Hematopoietic multipotent progenitor cell treated with erythropoietin and hydrocortisone succinate and interleukin-3 and kit ligand, for 4 days (in vitro differentiated cells): ENCODE measurements at places on chromosomes 2 and 18.

DNA sequence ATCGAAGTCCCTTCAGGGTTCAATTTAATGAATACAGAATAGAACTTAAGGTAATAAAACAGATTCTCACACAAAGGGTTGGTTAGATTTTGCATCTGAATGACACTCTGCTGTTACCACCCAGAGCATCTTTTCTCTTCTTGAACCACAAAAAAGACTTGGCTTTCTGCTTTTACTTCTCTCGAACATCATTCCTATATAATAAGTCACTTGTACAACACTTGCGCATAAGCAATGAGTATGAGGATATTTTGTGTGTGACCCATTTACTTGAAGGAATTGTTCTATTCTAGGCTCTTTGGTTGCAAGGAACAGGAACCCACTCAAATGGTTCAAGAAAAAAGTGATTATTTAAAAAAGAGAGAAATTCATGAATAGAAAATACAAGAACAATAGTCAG is 126.2 kb downstream of the NUP35 start:
- no peak for DNase-seq

GRCh38 chr2:199589306-199589705 is 131.6 kb upstream of the SATB2 start:
- DNase-seq = no peak

DNA sequence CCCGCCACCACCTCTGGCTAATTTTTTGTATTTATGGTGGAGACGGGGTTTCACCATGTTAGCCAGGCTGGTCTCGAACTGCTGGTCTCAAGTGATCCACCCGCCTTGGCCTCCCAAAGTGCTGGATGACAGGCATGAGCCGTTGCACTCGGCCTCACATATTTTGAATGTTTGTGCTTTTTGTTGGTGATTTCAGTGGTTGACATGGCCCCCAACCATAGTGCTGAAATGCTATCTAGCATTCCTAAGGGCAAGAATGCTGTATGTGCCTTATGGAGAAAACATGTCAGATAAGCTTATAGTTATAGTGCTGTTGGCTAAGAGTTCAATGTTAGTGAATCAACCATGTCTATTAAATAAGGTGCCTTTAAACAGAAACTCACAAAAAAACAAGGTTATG is 8.9 kb downstream of the ZAP70 start:
- DNase-seq = no peak

- no peak for DNase-seq
These were observed 87.3 kb upstream of the PPP1CB start for GRCh38 chr2:28664120-28664842.

DNA sequence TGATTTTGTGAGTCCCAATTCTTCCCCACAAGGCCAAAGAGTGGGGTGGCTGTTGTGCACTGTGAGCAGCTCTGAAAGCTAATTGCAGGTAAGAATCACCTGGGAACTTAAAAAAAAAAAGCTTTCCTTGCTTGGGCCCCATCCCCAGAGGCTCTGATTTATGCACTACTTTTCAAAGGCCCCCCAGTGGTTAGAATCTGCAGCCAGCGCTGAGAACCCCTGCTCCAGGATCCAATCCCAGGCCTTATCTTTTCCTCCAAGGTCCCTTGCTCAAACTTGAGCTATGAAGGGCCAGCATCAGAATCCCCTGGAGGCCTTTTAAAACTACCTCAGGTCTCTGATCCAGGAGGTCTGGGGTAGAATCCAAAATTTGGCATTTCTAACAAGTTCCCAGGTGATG is 156.8 kb downstream of the UXS1 start:
- no peak for DNase-seq

DNA sequence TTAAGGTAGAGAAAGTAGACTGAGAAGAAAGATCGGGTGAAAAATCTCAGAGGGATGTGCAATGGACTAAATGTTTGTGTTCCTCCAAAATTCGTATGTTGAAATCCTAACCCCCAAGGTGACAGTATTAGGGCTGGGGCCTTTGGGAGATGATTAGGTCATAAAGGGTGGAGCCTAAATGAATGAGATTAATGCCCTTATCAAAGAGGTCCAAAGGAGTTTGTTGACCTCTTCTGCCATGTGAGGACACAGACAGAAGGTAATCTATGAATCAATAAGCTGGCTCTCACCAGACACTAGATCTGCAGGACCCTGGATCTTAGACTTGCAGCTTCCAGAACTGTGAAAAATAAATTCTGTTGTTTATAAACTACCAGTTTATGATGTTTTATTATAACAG is 2.7 kb upstream of the NMI start:
- DNase-seq = peak; percentile 63

DNA sequence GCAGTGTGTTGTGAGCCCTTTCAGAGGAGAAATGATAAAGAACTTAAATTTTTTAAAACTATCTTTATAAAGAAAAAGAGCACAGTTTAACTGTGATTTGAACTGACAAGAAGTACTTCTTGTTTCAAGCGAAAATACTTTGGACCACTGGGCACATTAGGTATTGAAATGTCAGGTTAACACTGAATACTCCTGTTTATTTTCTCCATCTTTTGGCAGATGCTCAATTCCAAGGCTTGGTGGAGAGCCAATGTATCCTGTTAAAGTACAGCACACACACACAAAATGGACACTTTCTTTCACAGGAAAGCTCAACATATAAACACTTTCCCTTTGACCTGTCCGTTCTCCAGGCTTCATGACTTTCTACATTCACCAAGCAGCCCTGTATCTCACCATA is 32.6 kb upstream of the SP3 start:
- DNase-seq = no peak

DNA sequence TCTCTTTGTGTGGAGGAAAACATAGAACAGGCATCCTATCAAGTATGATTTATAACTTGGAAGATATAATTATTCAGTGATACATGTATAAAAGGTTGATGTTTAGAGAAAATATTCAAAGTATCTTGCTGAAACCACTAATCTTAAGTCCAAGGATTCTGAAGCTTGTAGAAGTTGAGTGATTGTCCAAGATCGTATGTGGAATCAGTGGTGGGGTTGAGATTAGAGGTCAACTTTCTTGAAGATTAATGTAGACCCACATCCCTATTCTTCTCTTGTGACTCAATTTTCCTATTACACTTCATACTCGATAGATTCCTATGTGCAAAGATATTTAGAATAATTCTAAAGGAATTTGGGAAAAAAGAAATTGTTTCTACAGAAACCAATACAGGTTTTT is 1565.9 kb upstream of the ACVR2A start:
- DNase-seq = no peak

DNA sequence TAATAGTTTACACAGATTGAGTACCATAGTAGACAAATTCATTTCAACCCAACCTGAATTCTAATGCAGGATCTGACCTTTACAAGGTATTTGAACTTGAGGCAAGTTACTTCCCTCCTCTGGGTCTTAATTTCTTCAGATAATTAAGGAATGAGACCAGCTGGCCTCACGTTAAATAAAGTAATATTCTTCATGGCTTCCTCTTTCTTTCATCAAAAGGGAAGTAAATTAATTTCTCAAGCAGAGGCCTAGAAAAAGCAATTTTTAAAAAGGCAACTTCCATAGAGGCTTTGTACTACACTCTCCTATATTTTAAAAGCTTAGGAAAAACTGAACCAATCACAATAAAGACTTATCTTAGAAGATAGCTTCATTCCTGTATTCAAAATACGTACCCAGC is 109.2 kb downstream of the EXOC6B start:
- peak; percentile 13 for DNase-seq
